GM04503 (cell line): ENCODE measurements at places on chromosomes 13 and 19.

GRCh38 chr19:33171916-33172359, 22.2 kb upstream of the LRP3 start:
- no peak for DNase-seq

GRCh38 chr13:67267136-67267535, 37.0 kb upstream of the PCDH9 start:
- DNase-seq: no peak

DNA sequence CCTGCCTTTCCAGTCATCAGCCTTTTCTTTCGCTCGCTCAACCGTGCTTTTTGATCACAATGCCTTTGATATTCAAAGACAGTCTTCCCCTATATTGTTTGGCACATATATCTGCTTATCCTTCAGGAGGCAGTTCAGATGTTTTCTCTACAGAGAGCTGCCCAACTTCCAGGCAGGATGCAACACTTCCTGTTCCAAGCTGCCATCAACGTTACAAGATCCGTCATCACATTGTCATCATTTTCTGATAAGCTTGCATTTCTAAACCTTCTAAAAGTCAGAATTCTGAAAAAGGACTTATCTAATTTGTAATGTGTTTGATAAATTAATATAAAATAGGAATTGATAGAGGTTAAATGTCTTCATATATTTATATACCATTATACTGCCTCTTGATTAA, 574.2 kb downstream of the TBC1D4 start:
- DNase-seq: no peak

GRCh38 chr13:98020271-98020670, 66.8 kb downstream of the IPO5 start:
- DNase-seq: no peak
